Naive thymus-derived CD8-positive, alpha-beta T cell (primary cell): ENCODE measurements at places on chromosomes 2 and 18.

DNA sequence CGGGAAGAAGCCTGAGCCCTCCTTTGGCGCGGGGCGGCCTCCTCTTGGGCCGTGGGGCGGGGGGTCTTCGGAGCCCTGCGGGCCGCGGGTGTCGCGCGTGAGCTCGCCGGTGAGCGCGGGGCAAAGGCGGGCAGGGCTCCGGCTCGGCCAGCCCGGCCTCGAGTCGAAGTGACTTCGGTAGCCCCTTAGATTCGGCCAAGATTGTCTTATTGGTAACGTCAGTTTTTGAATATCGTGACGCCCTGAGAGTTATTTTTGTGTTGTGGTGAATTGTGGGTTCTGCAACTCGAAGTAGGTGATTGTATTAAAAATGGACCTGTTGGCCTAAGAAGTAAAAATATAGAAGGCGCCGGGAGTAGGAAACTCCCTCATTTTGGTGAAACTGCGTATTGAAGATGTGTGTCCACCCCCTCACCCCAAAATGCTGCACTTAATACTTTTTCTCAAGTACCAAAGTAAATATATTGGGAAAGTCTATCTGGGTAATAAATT lies 669 bp downstream of the MARCHF7 start:
- DNase-seq = no peak

- peak; percentile 22 for DNase-seq
Observed at GRCh38 chr2:118089139-118089800, 999 bp downstream of the INSIG2 start.

DNA sequence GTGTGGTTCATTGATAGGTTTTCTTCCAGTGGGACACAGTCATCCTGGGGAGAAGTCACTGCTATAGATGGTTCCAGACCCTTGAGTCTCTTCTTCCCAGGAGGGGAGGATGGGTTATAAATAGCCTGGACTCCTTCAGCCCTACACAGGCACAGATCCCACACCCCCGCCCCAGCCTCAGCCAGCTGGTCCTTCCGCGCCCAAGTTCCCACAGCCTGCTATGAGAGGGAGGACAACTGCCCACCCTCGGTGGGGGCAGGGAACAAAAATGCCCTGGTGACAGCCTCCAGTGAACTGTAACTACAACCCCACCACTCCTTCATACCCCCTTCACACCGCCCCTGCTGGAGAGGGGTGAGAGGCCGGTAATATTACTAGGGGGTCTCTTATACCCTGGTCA lies 3.2 kb downstream of the ZBTB7C start:
- DNase-seq = no peak

GRCh38 chr2:234691968-234692955 lies 195.4 kb upstream of the ARL4C start:
- DNase-seq = no peak

DNA sequence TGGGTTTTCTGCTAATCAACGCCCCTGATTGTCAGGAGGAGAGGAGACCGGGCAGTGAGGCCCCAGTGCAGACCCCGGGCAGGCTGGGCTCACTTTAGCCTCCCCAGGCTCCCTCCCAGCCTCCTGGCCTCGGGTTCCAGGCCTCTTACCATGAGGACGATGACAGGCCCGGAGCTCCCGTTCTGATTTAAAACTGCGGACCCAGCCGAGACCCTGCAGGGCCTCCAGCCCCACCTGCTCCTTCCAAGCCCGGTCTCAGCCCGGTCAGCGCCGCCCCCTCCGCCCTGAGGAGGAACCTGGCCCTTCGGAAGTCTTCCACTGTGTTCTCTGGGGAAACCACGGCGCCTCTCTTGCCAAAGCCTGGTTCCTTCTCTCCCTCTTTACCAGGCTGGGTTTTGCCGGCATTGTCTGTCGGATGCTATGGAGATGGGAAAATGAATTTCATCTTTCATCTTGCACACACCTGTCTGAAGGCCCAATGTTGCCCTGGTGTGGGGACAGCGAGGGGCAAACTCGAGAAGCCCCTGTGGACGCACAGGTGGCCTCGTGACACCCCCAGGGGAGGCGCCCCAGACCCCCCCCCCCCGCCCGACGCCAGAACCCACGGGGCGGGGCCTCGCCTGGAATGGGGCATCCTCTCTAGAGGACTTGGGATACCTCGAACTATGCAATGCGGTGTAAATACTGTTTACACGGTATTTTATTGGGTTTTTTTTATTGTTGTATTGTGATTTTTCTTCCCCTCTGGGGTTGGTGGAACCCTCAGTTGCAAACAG lies 37.7 kb upstream of the CTDP1 start:
- DNase-seq = no peak

- no peak for DNase-seq
Observed at GRCh38 chr2:178787155-178787554, 20.1 kb downstream of the TTN start.

- no peak for DNase-seq
Observed at GRCh38 chr2:129178356-129178755, 801.1 kb upstream of the RAB6C start.

DNA sequence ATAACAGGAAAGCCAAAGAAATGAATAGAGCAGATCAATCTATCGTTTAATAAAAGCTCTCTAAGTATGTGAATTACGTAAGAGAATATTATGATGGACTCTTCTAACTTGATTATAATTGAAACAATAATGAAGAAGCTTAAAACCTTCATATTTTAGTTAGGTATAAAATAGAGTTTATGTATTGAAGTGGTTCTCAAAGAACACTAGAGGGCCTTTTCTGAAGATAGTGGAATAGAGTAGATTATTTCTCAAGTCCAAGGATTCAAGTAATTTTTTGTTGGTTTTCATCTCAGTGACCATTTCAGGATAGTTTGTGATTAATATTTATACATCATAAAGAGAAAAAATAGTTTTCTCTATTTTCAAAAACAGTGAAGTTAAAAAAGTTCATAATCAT lies 97.7 kb downstream of the NBEAL1 start:
- no peak for DNase-seq

GRCh38 chr2:104638859-104639202 lies 215.1 kb upstream of the POU3F3 start:
- no peak for DNase-seq

GRCh38 chr2:8487461-8487932 lies 194.4 kb upstream of the ID2 start:
- DNase-seq = no peak

DNA sequence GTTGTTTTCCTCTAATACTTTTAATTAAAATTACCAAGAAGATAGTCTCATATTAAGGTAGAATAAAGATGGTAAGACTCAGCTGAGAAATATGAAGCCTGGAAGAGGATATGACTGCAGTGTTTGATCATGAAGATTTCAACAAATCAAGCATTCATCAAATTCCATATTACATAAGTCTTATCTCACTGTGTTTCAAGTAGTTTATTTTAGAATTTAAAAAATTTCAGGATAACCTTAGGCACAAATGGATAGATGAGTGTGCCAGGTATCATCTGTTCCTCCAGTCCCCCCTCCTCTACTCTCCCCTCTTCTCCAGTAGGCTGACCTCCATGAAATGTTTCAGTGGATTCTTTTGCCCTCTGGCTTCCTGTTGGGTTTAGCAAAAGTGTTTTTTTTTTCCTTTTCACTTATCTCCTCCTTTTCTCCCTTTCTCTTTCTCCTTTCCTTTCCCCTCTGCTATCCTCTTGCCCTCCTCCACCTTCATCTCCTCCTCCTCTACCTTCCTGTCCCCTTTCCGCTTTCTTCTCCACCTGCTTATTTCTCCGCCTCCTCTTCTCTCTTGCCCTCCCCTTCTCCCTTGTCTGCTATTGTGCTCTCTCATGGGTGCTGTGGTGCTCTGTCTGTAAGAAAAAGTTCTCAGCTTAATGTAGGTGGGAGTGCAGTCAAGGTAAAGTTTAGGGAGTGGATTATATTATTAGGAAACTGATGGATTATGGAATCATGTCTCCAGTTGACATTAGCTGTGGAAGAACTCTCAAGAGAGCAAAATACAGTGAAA lies 72.8 kb downstream of the ABI2 start:
- DNase-seq = no peak

GRCh38 chr2:35081001-35081621 lies 1274.5 kb upstream of the CRIM1 start:
- DNase-seq = no peak

DNA sequence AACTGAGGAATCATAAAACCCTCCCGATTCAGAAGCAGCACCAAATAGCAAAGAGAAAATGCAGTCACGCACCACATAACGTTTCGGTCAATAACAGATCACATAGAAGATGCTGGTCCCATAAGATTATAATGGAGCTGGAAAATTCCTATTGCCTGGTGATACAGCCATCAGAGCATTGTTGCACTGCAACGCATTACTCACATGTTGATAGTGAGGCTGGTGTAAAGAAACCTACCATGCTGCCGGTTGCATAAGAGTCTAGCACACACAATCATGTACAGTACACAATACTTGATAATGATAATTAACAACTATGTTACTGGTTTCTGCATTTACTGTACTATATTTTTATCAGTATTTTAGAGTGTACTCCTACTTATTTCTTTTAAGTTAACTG lies 32.5 kb downstream of the RNF152 start:
- no peak for DNase-seq

- no peak for DNase-seq
Observed at GRCh38 chr2:59398081-59398480, 1155.4 kb downstream of the BCL11A start.

- no peak for DNase-seq
Observed at GRCh38 chr2:157254041-157254440, 3.5 kb upstream of the GALNT5 start.

DNA sequence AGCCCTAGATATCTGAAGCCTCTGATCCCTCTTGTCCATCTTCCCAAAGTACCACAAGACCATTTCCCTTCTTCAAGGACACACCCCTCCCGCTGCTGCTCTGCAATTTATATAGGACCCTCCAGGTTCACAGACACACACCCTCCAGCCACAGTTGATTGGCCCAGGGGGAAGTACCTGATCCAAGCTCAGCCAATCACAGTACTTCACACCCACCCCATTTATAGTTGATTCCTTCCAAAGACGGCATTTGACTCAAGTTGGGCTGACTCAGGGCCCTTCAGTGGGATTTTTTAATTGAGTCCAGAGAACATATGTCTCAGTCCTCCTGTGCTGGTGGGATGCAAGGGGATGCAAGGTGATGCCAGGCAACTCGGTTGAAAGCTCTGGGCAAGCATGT lies 59.2 kb downstream of the GYPC start:
- DNase-seq = no peak

GRCh38 chr2:45070113-45070652 lies 60.9 kb upstream of the SIX2 start:
- no peak for DNase-seq

GRCh38 chr18:62757399-62758010 lies 42.2 kb downstream of the PHLPP1 start:
- DNase-seq = no peak

DNA sequence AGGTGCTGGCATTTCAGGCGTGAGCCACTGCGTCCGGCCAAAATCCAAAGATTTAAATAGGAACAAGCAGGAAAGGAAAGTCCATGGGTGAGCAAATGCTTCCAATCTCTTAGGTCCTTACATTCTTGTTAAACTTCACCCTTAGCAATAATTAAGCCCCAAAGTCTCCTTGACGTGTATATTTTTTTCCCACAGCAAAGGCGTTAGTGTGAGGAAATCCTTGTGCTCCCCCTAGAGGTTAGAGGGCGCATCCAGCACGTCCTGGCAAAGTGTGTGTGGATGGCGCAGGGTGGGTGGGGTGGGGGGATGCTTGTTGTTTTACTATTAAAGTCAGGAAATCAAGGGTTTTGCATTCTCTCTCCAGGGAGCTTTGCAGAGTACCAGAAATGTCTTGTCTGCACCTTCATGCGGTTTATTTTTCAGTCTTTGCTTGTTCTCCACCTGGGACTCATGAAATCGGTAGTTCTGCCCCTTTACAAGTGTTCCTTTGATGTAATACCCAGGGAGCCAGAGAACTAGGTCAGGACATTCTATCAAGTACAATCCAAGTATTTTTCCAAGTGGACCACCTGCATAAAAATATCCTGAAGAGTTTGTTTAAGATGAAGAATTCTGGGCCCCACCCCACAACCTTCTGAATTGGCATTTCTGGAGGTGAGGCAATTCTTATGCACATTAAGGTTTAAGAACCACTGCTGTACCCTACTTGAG lies 22.2 kb upstream of the ITSN2 start:
- peak; percentile 39 for DNase-seq

GRCh38 chr2:169464882-169465281 lies 14.4 kb upstream of the BBS5 start:
- DNase-seq = peak; percentile 40

DNA sequence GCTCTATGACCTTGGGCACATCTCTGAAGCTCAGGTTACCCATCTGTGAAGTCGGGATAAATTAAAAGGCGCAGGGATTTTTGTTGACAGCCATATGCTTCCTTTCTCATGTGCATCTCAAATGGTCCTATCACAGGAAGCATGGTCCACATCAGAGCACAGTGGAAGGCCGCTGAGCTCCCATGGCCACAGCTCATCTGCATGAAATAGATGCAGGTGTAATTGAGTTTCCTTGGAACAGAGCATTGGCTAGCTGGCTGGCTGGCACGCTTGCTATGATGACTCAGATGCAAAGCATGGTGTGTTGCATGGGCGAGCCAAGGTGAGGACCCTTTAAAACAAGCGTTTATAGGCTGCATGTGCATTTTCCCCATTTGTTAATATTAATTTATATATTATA lies 79.3 kb downstream of the TXNL1 start:
- no peak for DNase-seq

DNA sequence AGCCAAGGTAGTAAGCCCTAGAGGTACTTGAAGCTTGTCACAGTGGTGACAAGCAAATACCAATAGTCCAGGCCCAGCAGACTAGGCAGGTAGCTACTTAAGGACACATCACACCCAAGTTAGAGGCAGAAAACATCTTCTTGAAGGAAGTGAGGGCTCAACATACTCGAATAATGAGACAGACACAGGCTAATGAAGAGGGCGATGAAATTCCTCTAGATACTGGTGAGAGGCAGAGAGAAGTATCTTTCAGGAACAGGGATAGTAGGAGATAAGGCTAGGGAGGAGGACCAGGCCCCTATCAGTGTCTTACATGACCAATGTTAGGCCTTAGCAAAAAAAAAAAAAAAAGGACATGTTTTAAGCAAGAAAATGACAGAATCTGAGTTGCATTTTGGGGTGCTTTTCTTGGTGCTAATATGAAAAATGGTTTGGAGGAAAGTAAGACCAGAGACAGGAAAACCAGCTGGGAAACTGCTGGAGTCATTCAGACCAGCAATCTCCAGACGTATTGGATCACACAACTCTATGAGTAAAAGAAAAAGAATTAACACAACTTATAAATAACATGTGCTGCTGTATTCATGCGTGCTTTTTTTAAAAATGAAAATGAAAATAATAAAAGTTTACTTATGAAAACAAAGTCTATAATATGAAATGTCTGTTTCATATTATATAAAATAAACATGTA lies 37.7 kb downstream of the COBLL1 start:
- no peak for DNase-seq

- DNase-seq = no peak
Observed at GRCh38 chr18:40983835-40984234, 971.2 kb upstream of the PIK3C3 start.

- no peak for DNase-seq
Observed at GRCh38 chr2:181326661-181327060, 130.5 kb upstream of the ITGA4 start.

GRCh38 chr2:109535217-109535946 lies 78.4 kb downstream of the SEPTIN10 start:
- DNase-seq = no peak

GRCh38 chr18:35756506-35757117 lies 175.1 kb downstream of the GALNT1 start:
- DNase-seq = peak; percentile 51

- no peak for DNase-seq
Observed at GRCh38 chr2:9735335-9735734, 104.5 kb upstream of the YWHAQ start.
